ENCODE measurements at places on chromosomes 13 and 19.

DNA sequence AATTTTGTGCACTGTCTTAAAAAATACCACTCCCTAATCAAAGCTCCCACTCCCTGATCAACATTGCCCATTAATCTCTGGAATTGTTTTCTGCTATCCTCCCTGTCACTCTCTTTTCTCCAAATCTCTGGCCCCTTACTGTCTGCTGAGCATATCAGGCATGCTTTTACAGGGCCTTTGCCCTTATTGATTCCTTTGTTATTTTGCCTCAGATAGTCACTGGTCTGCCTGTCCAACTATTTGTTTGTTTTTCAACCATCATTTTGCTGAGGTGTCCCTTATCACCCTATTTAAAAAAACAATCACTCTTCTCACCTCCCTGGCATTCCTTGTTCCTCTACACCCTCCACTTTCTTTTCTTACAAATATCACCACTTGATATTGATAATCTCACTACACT lies 153.0 kb downstream of the PCDH9 start:
- DNase-seq, result no peak

DNA sequence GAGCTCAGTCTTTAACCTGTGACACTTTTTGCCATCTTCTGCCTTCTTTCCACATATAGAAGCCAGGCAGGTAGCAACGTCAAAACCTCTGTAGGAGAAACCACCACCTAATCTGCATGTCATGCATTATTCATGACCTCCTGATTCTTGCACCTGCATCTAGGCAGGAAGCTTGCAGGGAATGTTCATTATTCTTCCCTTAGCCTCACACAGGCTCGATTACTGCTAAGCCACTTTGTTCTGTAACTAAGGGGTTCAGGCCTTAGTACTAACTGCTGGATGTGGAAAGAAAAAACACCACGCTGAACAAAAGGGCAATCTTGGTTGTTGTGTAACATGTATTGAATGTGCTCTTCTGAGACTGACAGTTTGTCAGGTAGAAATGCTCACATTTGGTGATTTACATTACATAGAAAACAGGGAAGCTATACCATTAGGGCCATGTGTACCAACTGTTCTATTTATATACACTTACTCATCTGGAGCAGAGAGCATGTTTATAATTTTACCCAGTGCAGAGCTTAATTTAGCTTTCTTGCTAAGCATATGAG lies 366.9 kb downstream of the KLF12 start:
- DNase-seq, result peak; percentile 26

GRCh38 chr13:72284791-72285190 lies 417.8 kb upstream of the DACH1 start:
- no peak for DNase-seq

- DNase-seq, result no peak
Measured at GRCh38 chr13:44796597-44797490, 192.4 kb downstream of the NUFIP1 start.

- no peak for DNase-seq
Measured at GRCh38 chr13:26155568-26155967, 66.5 kb downstream of the RNF6 start.

All from CD4-positive, alpha-beta T cell treated with Interleukin-12 subunit alpha and Interleukin-12 subunit beta, for 1 hour (primary cell).